Epithelial cell of proximal tubule (primary cell): ENCODE measurements at places on chromosomes 1 and 21. TPM values are rescaled to one million over a fixed set of nuclear protein-coding genes. Genes with fewer than 3 reads are reported as not detected.

DNA sequence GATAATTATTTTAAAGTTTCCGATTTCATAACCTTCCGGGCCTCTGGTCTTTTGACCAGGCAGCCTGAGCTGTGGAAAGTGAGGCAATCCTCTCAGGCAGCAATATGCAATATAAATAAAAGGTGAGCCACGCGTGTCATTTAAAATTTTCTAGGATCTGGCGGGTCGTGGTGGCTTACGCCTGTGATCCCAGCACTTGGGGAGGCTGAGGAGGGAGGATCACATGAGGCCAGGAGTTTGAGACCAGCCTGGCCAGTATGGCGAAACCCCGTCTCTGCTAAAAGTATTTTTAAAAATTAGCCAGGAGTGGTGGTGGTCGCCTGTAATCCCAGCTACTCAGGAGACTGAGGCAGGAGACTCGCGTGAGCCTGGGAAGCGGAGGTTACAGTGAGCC, 546 bp upstream of the ZNF695 start:
- no peak for DNase-seq

DNA sequence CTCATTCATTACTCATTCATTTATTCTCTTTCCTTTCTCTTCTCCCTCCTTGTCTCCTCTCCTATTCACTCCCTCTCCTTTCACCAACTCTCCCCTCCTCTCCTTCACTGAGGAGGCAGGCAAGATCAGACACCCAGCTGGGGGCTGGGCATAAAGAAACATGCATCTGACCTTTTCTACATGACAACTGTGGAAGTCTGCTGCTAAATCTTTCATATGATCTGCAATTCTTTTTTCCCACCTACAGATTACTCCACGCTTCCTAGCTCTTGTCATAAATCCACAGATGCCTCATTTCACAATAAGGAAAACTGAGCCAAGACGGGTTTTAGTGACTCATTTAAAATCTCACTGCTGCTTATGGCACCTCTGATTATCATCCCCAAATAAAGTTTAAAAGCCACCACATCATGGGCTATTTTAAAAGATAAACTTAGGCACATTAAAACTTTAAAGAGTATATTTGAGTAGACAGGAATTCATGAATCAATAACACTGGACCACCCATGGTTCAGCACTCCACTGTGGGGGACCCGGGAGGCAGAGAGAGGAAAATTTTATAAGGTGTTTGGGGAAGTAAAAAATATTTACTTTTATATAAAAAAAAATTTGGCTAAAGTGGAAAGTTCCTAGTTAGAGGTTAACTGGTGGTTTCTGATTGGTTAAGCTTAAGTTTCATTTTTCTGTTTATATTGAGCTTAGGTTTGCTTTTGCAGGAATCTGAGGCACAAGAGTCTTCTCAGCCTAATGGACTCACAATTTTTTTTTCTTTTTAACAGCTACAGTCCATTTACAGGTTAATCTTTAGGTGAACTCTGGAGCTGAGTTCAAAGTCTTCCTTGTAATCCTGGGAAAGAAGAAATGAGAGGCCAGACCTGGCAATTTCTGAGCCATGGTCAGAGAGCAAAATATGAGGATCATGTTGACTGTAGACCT, 55.8 kb upstream of the DNAH14 start:
- DNase-seq = no peak

GRCh38 chr1:161226320-161226711, 456 bp downstream of the TOMM40L start:
- no peak for DNase-seq

The TRAPPC3 gene
- total RNA-seq = 95.9 and 136 TPM in 2 replicates

- DNase-seq = no peak
These were observed 96.9 kb downstream of the ADSS2 start for GRCh38 chr1:244354810-244355278.

DNA sequence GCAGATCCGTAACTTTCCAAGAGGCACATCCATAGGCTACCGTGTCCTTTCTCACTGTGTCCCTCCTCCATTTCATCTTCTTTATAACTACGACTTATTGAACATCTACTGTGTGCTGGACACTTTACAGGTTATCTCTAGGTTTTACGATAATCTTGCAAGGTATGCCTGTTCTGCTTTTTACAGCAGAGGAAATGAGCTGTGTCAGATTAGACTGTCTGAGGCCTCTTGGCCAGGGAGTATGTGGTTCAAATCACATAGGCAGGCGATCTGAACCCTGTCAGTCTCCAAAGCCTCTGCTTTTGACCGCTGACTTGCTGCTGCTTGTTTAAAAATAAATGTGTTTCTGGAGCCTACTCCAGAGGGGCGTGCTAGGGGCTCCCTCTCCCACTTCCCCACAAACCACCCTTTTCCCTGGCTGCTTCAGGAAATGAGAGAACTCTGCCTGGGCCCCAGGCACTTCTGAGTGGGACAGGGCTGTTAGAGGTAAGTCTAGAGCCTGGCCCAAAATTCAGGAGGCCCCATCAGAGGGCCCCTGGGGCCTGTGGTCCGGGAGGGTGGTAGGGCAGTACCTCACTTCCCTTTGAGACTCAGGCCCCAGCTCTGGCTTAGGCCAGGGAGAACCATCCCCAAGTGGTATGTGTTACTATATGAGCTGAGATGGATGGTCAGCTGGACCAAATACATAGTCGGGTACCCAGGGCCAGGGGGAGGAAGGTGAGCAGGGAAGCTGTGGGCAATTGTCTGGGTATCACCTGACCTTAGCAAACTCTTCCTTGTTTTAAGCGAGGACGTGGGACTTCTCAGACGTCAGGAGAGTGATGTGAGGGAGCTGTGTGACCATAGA, 4.4 kb downstream of the PSEN2 start:
- no peak for DNase-seq

DNA sequence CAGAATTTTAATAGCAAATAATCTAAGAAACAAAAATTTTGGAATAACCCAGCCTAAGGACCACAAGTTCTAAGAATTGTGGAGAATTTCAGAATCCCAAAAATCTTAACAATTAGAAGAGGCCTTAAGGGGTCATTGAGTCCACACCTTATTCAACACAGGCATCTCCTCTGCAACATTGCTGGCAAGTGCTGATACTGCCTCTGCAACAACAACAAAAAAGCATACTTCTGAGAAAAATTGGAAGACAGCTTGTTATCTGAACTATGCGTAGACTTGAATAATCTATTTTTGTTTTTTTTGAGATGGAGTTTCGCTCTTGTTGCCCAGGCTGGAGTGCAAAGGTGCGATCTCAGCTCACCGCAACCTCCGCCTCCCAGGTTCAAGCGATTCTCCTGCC, 24.0 kb upstream of the SLC2A1 start:
- no peak for DNase-seq

The GUCA2A gene
- not detected in 2 replicates for total RNA-seq

- DNase-seq = no peak
These were observed 405.7 kb upstream of the NCAM2 start for GRCh38 chr21:20592463-20592862.

The ACKR1 gene
- total RNA-seq = not detected in 2 replicates

The SIPA1L2 gene
- 5.3 and 8.0 TPM in 2 replicates for total RNA-seq

The OR2G6 gene
- total RNA-seq = not detected in 2 replicates

DNA sequence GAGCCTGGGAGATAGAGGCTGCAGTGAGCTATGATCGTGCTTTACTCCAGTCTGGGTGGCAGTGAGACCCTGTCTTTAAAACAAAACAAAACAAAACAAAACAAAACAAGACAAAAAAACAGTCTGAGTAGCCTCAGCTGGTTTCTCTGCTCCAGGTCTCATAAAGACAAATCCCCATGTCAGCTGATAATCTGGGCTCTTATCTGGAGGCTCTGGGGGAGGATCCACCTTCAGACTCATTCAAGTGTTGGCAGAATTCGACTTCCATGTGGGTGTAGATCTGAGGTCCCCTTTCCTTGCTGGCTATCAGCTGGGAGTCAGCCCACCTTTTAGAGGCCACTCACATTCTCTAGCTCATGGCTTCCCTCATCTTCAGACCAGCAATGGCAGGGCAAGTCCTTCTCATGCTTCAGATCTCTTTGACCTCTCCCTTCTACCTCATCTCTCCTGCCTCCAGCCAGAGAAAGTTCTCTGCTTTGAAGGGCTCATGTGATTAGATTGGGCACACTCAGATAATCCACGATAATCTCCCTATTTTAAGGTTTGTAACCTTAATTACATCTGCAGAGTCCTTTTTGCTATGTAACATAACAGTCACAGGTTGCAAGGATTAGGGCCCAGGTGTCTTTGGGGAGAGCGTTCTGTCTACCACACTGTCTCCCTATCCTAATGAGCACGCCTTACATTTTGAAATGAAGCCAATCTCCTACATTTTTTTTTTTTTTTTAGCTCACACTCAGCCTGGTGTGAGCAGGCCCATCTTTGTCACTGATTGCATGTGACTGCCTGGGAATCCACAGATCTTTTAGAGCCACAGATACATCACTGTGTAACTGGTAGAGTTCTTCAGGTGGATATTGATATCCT, 7.5 kb upstream of the PYCR2 start:
- DNase-seq = no peak

The GJB5 gene
- total RNA-seq = 0.51 TPM in 1 of 2 replicates, not detected in the other

GRCh38 chr21:35291973-35292627, 243.0 kb upstream of the RUNX1 start:
- DNase-seq = peak; percentile 86

DNA sequence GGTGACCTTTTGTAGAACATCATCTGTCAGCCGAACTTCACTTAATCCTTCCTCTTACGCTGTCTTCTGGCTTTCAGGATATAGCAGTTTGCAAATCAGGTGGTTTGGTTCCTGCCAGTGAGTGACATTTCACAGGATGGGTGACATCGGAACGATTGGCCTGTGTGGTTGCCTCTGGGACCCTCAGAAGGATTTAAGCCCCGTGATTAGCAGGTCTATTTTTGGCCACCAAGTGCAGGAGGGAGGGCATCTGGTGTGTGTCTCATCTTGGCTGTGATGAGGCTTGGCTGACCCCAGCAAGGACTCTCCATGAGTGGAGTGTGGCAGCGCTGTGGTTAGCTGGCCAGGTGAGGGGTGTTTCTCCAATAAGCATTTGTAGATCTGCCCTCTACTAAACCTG, 407.6 kb upstream of the VAMP3 start:
- DNase-seq = no peak

- no peak for DNase-seq
These were observed 84.4 kb downstream of the NIBAN1 start for GRCh38 chr1:184889902-184890301.

DNA sequence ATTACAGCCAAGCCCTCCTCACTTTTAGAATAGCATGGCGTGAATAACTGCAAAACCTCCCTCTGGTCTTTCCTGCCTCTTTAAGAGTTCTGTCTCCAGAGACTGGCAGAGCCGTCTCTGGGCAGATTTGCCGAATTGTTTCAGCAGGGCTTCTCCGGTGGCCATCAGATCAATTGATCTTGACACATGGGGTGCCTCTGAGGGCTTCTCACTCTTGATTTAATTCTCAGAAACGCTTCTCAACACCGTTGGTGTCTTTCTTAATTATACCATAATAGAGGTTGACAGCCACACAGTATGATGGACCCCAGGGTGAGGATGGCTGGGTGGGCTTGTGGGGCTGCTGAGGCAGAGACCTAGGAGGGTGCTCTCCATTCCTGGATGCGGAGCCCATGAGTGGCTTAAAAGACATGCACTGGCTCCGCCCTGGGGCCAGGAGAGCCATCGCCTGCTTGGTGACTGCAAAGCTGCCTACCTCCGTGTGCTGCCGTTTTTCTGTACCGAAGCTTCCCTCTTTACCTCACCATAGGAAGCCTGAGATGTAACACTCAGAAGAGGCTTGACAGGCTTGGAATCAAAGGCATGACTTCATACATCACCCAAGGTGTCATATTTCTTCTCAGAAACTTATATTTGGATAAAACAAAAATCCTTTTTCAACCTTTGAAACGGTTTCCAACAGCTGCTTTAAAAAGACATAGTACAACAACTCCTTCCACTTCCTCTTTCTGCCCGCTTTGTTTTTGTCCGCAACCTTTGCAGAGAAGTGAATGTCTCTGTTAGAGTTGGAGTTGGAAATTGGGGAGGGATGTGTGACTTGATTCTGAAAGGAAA, 82.9 kb downstream of the GALNT2 start:
- DNase-seq = no peak

- DNase-seq = peak; percentile 19
These were observed 191.4 kb downstream of the KCNK2 start for GRCh38 chr1:215273838-215274516.

GRCh38 chr21:26844258-26845065, 747 bp downstream of the ADAMTS1 start:
- no peak for DNase-seq

GRCh38 chr1:19374083-19374801, 62.1 kb downstream of the SLC66A1 start:
- DNase-seq = no peak

GRCh38 chr1:181486098-181486420, 2.7 kb downstream of the CACNA1E start:
- no peak for DNase-seq

DNA sequence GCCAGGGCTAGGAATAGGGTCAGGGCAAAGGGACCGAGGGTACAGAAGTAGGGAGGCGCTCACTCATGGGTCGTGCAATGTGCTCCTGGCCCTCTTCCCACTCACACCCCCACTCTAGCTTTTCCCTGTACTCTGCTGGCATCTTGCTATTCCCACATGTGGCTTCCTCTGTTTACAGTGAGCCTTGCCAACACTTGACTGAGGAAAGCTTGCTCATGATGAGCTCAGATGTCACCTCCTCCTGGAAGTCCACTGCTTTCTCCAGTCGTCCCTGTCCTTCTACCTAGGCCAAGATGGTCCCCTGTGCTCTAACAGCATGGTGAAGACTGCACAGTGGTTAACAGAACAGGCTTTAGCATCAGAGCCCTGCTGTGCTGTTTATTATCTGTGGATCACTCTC, 8.0 kb upstream of the RIMS3 start:
- no peak for DNase-seq

DNA sequence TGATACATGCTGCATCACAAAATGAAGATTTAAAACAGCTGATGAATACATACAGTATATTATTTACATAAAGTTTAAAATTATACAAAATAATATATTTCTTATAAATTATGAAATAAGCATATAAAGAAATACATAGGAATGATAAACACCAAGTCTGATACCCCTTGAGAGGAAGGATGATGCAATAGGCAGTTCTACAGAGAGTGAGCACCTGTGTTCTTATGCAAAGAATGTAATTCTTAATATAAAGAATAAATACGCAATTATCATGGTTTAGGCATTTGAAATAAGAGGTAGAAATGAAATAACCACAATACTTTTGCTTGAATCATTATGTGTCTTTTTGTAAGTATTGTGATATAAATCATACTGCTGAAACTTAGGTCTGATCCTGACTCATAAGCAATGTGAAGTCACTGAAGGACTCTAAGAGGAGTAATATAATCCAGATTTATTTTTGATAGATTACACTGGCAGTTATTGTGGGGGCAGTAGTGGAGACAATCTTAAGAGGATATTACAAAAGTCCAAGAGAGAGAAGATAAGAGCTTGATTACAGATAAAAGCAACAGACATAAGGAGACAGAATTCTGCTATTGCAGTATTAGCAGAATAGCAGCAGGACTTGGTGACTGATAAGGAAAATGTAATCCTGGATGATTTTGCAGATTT, 39.0 kb downstream of the TTLL7 start:
- no peak for DNase-seq
